Adipocyte (in vitro differentiated cells): ENCODE measurements at places on chromosomes 1 and 21.

DNA sequence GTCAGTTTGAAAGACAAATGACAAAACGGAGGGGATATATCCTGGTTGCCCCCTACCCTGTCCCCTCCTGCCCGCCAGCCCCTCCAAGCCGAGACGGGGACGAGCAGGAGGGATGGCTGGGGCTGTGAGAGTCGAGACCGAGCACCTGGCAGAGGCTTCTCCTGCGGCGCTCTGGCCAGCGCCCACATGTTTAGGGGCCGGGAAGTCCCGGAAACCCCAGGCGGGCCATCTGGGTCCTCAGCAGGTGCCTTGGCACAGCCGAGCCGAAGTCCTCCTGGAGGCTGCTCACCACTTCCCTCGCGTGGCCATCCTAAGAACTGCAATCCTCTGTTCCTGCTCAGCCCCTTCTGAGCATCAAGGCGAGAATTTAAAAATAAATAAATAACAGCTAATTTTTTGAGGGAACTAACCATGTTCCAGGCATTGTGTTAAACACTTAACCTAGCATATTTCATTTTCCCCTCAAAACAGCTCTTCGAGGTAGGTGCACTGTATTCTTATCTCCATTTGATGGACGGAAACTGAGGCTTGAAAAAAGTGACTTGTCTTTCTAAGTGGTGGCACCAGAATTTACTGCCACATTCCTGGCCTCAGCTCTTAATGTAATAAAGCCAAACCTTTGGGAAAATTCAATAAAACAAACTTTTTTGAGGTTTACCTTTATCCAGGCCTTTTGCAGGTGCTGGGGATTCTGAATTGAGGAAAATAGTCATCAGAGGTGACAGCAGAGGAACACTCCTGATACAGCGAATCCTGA lies 3.5 kb upstream of the RIMS3 start:
- peak; percentile 88 for DNase-seq

DNA sequence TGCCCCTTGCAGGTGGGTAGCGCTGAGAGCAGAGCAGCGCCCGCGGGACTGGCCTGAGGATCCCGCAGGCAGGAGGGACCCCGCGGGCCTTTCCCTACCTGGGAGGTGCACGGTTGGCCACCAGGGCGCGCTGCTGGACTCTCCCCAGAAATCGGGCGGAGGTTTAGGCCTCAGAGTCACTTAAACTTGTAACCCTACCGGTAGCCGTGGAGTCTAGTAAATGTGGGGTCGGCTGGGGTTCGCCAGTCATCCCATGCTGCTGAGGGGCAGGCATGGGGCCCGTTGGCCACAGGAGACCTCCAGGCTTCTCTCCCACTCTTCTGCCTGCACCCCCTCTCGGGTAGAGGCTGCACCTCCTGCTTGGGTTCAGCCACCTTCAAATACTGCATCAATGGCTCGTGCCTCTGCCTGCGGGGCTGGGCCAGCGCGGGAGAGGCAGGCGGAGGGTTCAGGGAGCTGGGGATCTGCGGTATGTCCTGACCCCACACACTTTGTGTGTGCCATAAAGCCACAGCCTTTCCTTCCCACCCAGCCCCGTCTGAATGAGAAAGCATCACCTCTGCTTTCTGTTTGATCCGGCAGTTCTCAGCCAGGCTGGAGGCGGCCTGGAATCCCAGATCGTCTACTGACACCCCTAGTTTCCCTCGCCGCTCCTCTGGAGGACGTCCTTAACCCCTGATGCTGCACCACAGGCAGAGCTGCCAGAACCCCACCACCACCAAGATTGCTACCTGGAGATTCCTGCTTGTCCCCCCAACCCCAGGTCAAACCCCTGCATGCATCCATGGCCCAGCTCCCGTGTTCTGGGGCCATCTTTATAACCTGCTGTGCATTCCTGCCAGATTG lies 12.3 kb upstream of the GSTM4 start:
- DNase-seq: peak; percentile 64

- peak; percentile 93 for DNase-seq
Observed at GRCh38 chr21:45228171-45228641, 59.5 kb downstream of the POFUT2 start.

DNA sequence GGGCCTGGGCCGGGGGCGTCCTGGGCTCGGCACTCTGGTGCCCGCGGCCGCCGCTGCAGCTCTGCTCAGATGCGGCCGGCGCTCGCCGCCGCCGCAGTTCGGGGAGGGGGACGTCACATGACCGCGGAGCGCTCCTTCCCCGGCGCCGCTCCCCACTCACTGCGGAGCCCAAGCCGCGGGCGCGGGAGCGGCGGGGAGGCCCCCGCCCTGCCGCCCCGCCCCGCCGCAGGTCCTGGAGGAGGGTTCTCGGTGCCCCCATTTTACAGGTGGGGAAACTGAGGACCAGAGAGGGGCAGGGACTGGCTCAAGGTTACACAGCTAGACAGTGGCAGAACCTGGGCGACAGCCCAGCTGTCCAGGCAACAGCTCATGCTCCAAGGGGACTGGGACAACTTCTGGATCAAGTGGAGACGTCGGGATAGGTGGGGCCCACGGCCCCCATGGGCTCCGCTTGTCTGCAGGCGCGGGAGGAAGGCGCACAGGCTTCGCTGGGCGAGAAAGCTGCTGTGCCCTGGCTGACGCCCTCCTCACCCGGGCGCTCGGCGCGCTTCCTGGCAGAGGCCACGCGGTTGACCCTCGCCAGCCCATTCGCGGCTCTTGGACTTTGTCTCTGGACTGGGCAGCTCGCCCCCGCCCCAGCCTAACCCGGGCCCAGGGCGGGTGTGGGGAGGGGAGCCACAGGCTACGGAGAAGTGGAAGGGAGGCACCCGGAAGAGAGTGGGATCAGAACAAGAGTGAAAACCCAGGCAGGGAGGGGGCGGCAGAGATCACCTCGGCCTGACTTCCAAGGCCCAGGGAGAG lies at the start of gene RAP1GAP:
TSS of gene RAP1GAP (minus strand) at position 100 of the 801 bp plus-strand sequence. CDS start 49,325 bp downstream, outside the sequence.
- peak; percentile 64 for DNase-seq

GRCh38 chr1:8602471-8603219 lies 214.8 kb downstream of the RERE start:
- no peak for DNase-seq

GRCh38 chr1:219990782-219991510 lies 55.4 kb downstream of the EPRS1 start:
- DNase-seq: peak; percentile 79
